ENCODE measurements at places on chromosomes 2 and 18. TPM values are rescaled to one million over a fixed set of nuclear protein-coding genes. Genes with fewer than 3 reads are reported as not detected.

The NETO1 gene
- not detected for total RNA-seq

The B3GNT7 gene
- 2.3 TPM for total RNA-seq

The HADHB gene
- 99.2 TPM for total RNA-seq

The GCG gene
- total RNA-seq, result not detected

The ITPRIPL1 gene
- total RNA-seq, result not detected

The GAREM1 gene
- 5.2 TPM for total RNA-seq

The CENPA gene
- total RNA-seq, result 52.2 TPM

The CXCR1 gene
- not detected for total RNA-seq

Data from A549 treated with Hydrocortisone at 1 μM for 4 hours (cell line).